Fibroblast of skin of abdomen (primary cell): ENCODE measurements at places on chromosomes 4 and X.

DNA sequence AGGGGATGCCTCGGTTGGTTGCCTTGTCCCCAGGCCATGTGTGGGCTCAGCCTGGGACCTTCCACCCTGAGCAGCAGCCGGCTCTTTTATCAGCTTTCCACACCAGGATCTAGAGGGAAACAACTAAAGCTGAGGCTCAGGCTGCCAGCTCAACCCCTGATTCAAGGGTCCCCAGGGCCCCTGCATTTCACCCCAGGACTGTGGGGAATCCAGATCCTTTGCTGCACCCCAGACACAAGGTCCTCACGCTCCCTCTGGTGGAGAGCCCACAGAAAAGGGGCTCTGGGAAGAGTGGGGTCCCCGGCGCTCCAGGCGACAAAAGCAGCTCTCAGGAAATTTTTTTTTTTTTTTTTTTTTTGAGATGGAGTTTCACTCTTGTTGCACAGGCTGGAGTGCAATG lies 64.3 kb downstream of the ZFYVE28 start:
- peak; percentile 8 for DNase-seq

GRCh38 chr4:18938343-18939099 lies 917.0 kb upstream of the LCORL start:
- no peak for DNase-seq

- DNase-seq, result peak; percentile 68
These were observed 641.5 kb downstream of the FAT4 start for GRCh38 chr4:125956276-125956675.

DNA sequence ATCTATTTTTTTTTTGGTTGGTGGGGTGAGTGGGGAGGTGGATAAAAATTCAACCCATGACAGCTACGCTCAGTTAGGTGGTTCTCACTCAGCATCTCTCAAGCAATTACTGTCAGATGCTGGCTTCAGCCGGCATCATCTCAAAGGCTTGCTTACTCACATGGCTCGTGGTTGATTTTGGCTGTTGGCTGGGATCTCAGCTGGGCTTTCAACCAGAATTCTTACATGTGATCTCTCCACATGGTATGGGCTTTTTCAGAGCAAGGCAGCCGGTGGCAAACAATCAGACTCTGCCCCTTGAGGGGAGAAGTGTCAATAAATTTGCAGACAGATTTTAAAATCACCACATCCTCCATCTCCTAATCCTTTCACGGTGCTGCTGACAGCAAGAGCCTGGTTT lies 47.2 kb downstream of the SLC34A2 start:
- DNase-seq, result peak; percentile 71

- DNase-seq, result no peak
These were observed 57.0 kb upstream of the PGM2 start for GRCh38 chr4:37769391-37769989.
